ENCODE measurements at places on chromosomes 7 and 10.

DNA sequence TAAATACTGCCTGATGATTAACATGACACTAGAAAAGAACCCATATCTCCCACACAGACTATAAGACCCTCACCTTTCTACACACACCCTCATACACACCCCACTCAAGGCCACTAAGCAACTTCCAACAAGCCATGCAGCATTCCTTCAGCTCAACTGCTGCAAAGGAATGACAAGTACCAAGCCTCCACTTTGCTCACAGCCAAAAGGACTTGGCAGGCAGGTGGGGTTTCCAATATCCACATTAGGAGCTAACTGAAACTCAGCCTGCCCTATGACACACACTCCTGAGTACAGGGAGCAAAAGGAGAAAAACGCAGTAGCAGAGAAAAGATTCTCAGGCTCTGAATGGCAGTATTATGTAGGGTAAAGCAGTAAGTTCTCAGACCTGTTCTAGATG, 13.4 kb downstream of the USP54 start:
- peak; percentile 33 for DNase-seq

GRCh38 chr7:135257790-135258189, 24.2 kb downstream of the STRA8 start:
- no peak for DNase-seq

DNA sequence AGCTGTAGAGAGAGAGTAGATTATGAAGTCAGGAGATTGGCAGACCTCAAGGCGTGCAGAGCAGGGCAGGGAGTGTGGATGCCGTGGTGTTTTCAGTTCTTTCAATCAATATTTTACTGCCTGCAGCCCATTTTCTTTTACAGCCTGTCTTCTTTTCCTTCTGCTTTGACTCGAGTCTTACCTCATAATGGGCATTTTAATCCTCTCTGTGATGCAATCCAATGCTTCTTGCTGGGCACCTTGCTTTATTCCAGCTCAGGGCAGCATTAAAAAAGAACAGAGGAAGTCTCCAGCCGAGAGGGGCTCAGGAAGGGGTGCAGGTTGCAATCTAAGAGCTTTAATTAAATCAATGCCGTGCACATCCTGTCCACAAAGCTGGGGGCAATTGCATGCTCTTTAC, 839.0 kb downstream of the LRMDA start:
- no peak for DNase-seq

DNA sequence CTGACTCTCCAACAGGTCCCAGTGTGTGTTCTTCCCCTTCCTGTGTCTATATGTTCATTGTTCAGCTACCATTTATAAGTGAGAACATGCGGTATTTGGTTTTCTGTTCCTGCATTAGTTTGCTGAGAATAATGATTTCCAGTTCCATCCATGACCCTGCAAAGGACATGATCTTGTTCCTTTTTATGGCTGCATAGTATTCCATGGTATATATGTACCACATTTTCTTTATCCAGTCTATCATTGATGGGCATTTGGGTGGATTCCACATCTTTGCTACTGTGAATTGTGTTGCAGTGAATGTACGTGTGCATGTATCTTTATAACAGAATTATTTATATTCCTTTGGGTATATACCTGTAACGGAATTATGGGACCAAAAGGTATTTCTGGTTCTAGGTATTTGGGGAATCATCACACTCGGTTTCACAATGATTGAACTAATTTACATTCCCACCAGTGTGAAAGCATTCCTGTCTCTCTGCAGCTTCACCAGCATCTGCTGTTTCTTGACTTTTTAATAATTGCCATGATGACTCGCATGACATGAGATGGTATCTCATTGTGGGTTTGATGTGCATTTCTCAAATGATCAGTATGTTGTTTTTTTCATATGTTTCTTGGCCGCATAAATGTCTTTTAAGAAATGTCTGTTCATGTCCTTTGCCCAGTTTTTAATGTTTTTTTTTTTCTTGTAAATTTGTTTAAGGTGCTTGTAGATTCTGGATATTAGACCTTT, 60.2 kb downstream of the LSMEM1 start:
- DNase-seq = no peak

DNA sequence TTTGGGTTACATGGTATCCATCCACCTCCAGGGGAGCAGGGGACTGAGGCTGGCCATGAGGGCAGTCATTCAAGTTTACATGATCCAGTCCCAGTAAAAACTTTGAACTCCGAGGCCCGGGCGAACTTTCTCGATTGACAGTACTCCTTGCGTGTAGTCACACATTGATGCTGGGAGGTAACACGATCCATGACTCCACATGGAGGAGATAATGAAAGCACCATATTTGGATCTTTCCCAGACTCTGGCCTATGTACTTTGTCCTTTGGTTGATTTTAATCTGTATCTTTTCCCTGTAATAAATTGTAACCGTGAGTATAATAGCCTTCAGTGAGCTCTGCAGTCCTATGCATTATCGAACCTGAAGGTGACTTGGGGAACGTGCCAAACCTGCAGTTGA, 401.6 kb downstream of the KCNMA1 start:
- DNase-seq = no peak

DNA sequence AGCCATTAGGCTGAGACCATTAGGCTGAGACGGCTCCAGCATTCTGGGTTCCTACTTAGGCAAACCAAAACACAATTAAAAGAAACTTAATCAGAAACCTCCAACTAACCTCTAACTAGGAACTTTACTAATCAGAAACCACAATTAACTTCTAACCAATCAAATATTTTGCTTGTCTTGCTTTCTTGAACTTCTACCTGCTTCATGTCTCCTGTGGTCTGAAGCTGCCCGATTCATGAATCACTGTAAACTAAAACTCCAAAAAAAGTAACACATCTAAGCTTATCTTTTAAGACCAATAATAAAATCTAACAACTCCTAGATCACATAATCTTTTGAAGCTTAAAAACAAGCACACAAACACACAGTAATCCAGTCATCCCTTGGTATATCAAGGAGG, 76.1 kb downstream of the PDSS1 start:
- no peak for DNase-seq

- no peak for DNase-seq
Observed at GRCh38 chr7:66905278-66905677, 15.7 kb upstream of the TMEM248 start.

GRCh38 chr10:1126461-1126860, 70.3 kb downstream of the WDR37 start:
- no peak for DNase-seq

- peak; percentile 100 for DNase-seq
Observed at GRCh38 chr10:27099916-27100812, at the start of gene ANKRD26. TSS of gene ANKRD26 (minus strand) at chr10:27100494. CDS start at chr10:27100326, 168 bp downstream.

DNA sequence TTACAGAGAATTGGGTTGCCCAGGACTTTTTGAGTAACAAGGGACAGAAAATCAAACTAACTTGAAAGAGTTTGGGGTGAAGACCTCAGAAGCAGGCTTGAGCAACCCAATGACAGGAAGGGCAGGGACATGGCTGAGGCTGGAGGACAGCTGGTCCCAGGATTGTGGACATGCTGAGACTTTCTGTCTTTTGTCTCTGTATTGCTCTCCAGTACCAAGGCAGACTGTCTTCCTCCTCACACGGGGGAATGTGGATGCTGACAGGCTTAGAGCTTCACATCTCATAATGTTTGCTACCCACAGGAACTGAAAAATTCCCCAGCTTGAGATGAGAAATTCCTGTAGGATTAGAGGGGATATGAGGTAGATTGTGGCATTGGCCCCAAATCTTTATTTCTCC, 229.6 kb downstream of the PHF14 start:
- no peak for DNase-seq

GRCh38 chr7:17963281-17963680, 23.0 kb upstream of the SNX13 start:
- peak; percentile 79 for DNase-seq

DNA sequence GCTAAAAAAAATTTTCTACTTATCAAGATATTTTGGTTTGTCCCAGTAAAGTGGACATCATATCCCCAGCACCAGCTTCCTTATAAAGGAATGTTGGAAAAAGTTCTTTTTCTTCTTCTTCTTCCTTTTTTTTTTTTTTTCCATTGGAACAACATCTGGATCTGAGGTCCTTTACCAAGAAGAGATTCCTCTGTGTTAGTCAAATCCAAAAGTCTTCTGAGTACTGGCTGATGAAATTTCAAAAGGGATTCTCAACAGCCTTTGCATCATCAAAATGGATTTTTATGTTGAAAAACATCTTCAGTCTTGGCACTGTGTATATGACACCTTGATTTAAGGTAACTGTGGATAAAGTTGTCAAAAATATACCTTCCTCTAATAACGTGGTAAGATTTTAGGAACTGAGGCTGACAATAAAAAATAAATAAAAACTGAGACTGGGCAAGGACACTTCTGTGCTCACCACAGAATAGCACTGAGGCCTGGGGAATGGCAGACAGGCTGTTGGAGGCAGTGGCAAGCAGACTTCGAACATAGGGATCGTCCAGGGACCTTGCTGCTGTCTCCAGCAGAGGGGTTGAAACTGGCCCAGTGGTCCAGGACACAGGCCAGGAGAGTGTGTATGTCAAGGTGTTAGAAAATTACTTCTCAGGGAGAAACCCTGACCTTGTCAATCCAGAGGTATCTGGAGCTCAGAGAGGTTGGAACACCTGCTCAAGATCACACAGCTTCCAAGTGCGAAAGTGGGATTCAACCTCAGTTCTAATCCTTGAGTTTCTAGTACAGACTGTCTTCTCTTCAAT, 130.4 kb downstream of the PTPN20 start:
- peak; percentile 54 for DNase-seq

- DNase-seq = no peak
Observed at GRCh38 chr10:121828045-121828444, 99.8 kb downstream of the ATE1 start.

GRCh38 chr10:104622598-104623209, 18.4 kb upstream of the SORCS3 start:
- DNase-seq = no peak

GRCh38 chr7:5685205-5685604, 96.3 kb downstream of the RNF216 start:
- no peak for DNase-seq

- peak; percentile 53 for DNase-seq
Observed at GRCh38 chr7:47153058-47153457, 428.9 kb downstream of the TNS3 start.

- no peak for DNase-seq
Observed at GRCh38 chr7:117784315-117784714, 88.9 kb downstream of the CTTNBP2 start.

- DNase-seq = no peak
Observed at GRCh38 chr7:50147951-50148808, 55.1 kb upstream of the ZPBP start.

DNA sequence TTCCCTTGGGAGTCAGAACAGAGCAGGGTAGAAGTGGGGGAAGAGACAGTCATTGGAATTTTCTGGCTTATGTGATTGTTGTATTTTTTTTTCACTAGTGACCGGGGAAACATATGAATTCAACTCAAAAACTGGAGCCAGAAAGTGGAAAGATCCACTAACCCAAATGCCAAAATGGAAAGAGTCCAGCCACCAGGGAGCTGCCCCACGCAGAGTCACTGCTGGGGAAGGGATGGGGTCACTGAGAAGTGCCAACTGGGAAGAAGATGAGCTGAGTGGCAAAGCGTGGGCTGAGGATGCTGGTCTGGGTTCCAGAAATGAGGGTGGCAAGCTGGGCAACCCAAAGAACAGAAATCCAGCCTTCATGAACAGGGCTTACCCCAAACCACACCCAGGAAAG, 69.2 kb downstream of the CDHR3 start:
- no peak for DNase-seq

GRCh38 chr10:68332259-68333057, at the start of gene PBLD:
TSS of gene PBLD (minus strand) at chr10:68332928. CDS start at chr10:68306844, 26,084 bp downstream.
- peak; percentile 64 for DNase-seq

DNA sequence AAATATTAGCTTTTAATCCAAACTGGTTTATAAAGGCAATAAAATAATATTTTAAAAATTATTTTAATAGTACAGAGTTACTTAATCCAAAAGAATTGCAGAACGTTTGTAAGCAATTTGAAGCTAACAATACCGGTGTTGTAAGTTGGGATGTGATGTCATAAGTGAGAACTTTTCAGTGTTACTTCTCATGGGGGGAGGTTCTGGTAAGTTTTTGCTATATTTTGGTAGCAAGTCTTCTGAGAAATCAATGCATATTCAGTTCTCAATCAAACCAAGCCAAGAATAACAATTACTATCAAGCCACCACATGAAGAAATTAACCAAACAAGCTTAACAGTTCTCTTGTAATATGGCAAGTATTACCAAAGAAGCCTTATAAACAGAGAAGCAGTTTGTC, 147.1 kb upstream of the ASAH2 start:
- no peak for DNase-seq

GRCh38 chr10:119336599-119336998, 129.2 kb downstream of the GRK5 start:
- no peak for DNase-seq

DNA sequence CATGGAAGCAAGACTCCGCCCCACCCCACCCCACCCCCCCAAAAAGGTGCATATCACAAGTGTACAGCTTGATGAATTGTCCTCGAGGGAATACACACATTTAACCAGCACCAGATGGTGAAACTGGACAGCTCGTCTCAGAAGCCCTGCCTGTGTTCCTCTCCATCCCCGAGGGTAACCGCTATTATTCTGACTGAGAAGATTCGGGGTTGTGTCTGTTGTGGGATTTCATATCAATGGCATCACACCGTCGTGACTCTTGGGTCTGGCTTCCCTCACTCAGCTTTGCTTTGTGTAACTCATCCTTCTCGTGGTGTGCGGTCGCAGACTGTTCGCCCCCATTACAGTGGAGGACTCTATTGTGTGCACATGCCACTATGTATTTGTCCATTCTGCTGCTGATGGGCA, 18.9 kb downstream of the PODXL start:
- DNase-seq = peak; percentile 47

GRCh38 chr10:84957427-84957826, 629.0 kb downstream of the CCSER2 start:
- DNase-seq = no peak

DNA sequence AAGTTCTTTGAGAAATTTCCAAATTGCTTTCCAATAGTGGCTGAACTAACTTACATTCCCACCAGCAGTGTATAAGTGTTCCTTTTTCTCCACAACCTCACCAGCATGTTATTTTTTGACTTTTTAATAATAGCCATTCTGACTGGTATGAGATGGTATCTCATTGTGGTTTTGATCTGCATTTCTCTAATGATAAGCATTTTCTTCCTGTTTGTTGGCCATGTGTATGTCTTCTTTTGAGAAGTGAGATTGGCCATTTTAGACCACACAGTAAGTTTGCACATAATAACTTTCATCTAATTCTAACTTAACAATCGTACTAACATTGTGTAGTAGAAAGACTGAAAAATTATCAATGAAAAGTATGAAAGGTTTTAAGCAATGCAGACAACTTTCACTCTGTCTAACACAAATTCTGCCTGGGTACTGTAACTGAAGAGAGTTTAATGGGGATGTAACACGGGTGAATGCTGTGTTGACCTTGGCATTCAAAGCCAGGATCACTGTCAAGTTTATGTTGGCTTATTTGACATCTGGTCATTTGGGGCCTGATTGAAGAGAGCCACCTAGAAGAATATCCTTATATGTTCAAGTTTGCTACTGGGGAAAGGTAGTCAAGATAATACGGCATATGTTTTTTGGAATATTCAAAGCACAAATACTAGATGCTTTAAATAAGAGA, 50.4 kb downstream of the FAM171A1 start:
- no peak for DNase-seq

GRCh38 chr10:87925570-87925969, 62.1 kb downstream of the PTEN start:
- no peak for DNase-seq
